Inflammatory macrophage treated with lipopolysaccharide for 4 hours (primary cell): ENCODE measurements at places on chromosomes 6 and 20.
A peak's percentile ranks its signal among the peaks of the same experiment; 100 is the strongest.

GRCh38 chr6:130526466-130526865 lies 160.6 kb downstream of the TMEM200A start:
- DNase-seq = no peak

GRCh38 chr20:37543828-37544227 lies 16.2 kb upstream of the BLCAP start:
- peak; percentile 36 for DNase-seq

DNA sequence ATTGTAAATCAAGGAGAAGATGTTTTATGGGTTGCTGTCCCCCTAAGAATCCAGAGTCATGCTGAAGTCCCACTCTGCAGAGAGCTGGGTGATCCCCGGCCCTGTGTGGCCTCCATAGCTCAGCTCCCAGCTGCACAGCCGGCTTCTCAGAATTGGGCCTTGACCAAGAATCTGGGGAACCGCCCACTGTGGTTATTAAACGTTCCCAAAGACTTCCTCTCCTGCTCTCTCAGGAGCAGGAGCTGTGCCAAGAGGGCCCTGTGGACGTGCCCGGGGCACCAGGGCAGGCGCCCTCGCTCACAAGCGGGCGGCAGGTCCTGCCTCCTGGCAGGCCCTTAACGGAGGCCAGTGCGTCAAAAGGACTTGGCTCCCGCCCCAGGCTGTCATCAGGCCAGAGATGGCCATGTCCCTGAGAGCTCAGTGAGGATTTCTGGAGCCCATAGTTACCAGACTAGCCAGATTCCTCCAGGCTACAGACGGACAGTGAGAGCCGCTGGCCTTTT lies 30.4 kb downstream of the ZC3H12D start:
- peak; percentile 58 for DNase-seq

DNA sequence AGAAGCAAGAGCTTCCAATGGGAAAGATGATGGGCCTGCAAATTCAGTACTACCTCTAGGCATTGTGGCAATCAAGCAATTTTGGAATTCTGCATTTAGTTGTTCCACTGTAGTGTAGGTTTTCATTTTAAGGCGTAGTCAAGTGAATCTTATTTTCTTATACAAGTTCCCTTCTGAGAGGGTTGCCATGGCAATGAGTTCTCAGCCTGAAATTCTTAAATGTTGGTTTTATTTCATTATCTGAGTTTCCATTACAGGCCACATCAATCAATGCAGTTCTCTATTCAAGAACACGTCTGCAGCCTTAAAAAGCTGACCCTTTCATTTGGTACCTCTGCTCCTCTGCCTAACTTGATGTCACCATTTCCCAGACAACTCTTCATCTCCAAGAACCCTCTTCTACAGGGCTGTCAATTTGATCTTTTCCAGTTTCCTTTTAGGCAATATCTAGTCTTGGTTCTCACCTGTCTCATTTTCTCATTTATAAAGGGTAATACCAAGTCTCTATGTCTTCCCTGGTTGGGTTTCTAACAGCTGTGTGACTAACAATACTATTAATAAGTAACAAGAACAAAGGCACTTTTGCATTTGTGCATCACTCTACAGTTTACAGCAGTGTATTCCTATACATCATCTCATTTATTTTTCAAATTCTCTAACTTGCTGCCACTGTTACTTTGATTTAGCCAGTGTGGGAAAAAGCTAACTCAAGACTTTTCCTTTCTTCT lies 898.2 kb upstream of the FLRT3 start:
- no peak for DNase-seq

DNA sequence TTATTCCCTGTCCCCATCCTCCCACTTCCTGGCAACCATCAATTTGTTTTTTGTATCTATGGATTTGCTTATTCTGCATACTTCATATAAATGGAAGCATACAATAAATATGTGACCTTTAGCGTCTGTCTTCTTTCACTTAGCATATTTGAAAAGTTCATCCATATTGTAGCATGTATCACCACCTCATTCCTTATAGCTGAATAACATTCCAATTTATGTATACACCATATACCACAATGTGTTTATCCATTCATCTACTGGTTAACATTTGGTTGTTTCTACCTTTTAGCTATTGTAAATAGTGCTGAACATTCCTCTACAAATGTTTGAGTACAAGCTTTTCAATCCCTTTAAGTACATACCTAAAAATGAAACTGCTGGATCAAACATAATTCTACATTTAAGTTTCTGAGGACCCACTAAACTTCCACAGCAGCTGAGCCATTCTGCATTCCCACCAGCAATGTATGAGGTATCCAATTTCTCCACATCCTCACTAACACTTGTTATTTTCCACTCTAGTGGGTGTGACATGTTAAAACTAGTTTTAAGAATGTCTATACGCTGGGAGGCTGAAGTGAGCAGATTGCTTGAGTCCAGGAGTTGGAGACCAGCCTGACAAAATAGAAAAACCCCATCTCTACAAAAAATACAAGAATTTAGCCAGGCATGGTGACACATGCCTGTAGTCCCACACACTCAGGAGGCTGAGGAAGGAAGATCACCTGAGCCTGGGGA lies 32.9 kb downstream of the NUDT3 start:
- DNase-seq = no peak

DNA sequence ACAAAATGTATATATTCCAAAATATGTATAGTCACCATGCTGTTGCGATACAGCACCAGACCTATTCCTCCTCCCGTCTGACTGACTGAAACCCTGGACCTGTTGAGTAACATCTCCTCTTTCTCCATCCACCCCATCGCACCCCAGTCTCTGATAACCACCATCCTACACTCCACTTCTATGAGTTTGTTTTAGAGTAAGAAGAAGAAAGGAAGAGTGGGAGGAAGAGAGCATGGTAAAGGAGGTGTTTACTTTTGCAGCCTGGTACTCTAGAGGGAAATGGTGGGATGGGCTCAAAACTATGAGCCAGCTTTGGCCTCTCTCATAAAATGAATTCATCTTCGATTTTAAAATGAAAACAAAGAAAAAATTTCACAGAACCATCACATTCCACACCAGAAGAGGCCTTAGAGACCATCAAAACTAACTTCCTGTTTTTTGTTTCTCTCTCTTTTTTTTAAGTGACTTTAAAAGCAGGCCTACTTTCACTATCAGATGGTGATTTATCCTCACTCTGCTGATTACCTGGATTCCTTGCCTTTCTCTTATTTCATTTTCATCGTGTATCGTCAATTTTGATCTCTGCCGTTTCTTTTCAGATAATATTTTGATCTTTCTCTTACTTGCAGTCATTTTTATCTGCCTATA lies 16.8 kb upstream of the FUCA2 start:
- peak; percentile 48 for DNase-seq

DNA sequence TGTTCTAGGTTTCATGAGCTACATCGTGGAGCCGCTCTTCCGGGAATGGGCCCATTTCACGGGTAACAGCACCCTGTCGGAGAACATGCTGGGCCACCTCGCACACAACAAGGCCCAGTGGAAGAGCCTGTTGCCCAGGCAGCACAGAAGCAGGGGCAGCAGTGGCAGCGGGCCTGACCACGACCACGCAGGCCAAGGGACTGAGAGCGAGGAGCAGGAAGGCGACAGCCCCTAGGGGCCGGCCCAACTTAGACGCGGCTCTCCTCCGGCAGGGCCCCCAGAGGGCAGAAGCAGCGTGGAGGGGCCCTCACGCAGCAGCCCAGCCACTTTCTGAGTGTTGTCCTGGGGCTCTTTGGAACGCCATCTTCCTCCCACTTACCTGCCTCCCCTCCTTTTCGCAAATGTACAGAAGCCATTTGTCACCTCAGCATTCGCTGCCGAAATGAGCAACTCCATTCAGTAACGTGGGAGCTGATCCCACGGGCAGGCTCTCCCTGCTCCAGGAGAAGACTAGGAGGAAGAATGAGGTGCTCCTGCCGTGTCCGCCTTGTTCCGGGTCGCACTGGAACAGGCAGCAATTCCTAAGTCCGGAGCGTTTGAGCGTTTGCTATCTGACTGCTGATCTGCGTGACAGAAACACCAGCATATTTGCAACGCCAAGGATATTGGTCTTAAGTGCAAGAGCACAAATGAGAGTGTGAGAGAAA lies 58.4 kb downstream of the MTFR2 start:
- DNase-seq = no peak

- no peak for DNase-seq
Observed at GRCh38 chr6:106974336-106974998, at the start of gene CD24. TSS of gene CD24 (minus strand) at chr6:106974729. CDS start at chr6:106974646, 83 bp downstream.

GRCh38 chr6:119334535-119335264 lies 14.9 kb downstream of the MAN1A1 start:
- DNase-seq = peak; percentile 47

DNA sequence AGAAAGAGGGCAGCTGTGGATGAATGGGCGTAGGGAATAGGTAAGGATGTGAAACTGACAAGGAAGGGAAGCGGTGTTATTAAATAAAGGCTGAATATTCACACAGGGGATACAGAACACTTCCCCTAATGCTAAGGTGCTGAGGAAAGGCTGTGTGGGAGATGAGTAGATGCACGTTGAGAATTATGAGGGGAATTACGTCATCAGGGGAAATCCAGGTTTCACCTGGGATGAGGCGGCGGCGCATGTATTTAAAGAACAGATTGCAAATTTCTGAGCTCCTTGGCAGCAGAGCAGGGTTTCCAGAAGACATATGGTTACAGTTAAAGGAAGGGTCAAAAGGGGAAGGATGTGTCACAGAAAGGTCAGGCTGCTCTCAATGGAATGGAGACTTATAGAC lies 28.7 kb upstream of the EDN1 start:
- DNase-seq = peak; percentile 28

DNA sequence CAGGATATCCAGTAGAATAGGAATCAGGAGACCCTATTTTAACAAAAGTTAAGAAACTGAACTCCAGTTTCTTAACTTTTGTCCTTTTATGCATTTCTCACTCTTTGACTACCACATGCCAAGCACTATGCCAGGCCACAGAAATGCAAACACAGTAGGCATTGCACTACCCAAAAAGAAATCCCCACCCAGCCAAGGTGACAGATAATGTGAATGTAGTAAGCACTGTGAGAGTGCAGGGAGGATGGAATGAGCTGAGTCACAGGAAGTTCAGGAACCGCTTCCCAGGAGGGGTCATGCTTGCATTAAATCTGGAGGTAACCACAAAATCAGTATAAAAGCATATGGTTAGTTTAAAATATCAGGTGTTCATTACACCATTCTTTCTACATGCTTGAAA lies 20.1 kb upstream of the FAM83C start:
- no peak for DNase-seq

GRCh38 chr6:153595903-153596302 lies 443.1 kb upstream of the OPRM1 start:
- DNase-seq = no peak

GRCh38 chr6:168318579-168319278 lies 848 bp downstream of the DACT2 start:
- DNase-seq = no peak

DNA sequence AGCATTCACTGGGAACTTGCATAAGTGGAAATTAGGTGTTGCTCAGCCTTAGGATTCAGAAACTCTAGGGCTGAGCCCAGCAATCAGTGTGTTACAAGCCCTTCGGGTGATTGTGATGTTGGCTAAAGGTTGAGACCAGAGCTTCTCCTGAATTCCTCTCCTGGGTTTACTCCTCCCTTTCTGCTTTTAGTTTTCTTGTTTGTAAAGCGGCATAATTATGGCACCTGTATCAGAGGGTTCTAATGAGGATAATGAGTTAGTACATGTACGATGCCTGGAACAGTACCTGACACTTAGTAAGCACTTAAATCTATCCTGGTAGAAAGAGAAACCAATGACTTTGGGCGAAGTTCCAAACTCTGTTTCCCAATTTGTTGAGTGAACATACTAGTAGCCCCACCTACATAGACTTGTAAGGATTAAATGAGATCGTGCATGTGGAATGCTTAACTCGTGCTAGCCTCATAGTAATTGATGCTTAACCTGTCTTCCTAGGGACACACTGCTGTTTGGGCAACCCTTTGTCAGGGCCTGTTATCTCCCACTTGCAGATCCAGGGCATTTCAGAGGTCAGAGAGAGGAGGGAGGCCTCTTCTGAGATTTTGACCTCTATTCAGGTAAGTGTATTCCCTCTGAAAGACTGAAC lies 932 bp upstream of the EZR start:
- peak; percentile 44 for DNase-seq

DNA sequence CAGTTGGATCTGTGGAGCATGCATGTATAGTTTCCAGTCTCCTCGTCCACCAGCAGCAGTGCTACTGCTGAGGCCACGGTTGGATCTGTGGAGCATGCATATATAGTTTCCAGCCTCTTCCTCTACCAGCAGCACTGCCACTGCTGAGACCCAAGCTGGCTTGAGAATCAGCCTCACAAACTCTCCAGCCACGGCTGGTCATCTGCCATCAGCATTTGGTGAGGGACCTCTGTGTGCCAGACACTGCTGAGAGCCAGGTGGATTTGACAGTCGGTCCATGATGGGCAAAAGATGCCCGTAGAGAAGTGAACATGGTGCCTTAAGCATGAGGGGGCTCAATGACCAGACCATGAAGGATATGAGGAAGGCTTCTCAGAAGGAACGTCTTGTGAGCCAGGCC lies 46.4 kb downstream of the SLC9A8 start:
- DNase-seq = no peak
